SJCRH30 (cell line): ENCODE measurements at places on chromosomes 11 and 22. TPM values are rescaled to one million over a fixed set of nuclear protein-coding genes. Genes with fewer than 3 reads are reported as not detected.

TRIM48 gene
- not detected in 2 replicates for total RNA-seq

OR4D10 gene
- total RNA-seq, result not detected in 2 replicates

TRIM6 gene
- total RNA-seq, result not detected in 2 replicates

PHLDA2 gene
- not detected in 2 replicates for total RNA-seq

PTPRJ gene
- 0.68 and 1.0 TPM in 2 replicates for total RNA-seq

- DNase-seq, result no peak
Measured at GRCh38 chr11:35752115-35752514, 89.5 kb downstream of the TRIM44 start.

GRCh38 chr11:81946831-81947230, 786.8 kb downstream of the FAM181B start:
- DNase-seq, result no peak

GRCh38 chr11:44718057-44718456, 8.7 kb upstream of the TSPAN18 start:
- no peak for DNase-seq

- DNase-seq, result peak; percentile 93
Measured at GRCh38 chr22:22431271-22432220, 77.0 kb downstream of the ZNF280B start.
